ENCODE measurements at places on chromosomes 13 and 19.

GRCh38 chr13:112132619-112133018 is 65.7 kb downstream of the SOX1 start:
- H3K27me3 ChIP-seq = peaks cover 98% of the 10 kb centered on the region
- no peaks in the 10 kb centered on the region for H3K36me3 ChIP-seq
- no peaks in the 10 kb centered on the region for H3K4me1 ChIP-seq

- H3K4me1 ChIP-seq = no peaks in the 10 kb centered on the region
- no peak overlapping the region for H3K4me3 ChIP-seq
- H3K27ac ChIP-seq = no peak overlapping the region
- peaks cover 94% of the 10 kb centered on the region for H3K27me3 ChIP-seq
- H3K36me3 ChIP-seq = no peaks in the 10 kb centered on the region
Measured at GRCh38 chr19:41555748-41556147, 20.2 kb upstream of the CEACAM21 start.

- no peaks in the 10 kb centered on the region for H3K36me3 ChIP-seq
- no peaks in the 10 kb centered on the region for H3K4me1 ChIP-seq
- H3K4me3 ChIP-seq = no peak overlapping the region
- DNase-seq = no peak
Measured at GRCh38 chr13:59754411-59754810, 409.3 kb downstream of the DIAPH3 start.

DNA sequence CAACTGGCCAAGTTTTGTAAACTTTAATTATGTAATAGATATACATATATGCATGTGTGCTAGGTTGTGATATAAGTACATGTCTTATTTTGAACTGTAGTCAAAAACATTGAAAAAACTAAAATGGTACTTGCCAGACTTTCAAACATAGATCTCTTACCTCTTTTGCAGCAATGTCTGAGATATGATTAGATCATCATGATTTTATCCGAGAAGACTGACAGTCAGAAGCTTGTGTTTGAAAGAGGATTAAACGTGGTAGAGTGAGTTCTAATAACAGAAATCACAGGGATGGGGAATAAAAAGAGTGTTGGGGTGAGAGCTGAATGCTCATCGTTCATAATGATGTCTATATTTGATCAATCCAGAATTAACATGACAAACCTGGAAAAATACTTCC is 18.2 kb upstream of the ACP7 start:
- H3K4me3 ChIP-seq = no peak overlapping the region
- H3K4me1 ChIP-seq = peaks cover 5% of the 10 kb centered on the region
- no peak overlapping the region for H3K27ac ChIP-seq
- H3K27me3 ChIP-seq = no peaks in the 10 kb centered on the region

DNA sequence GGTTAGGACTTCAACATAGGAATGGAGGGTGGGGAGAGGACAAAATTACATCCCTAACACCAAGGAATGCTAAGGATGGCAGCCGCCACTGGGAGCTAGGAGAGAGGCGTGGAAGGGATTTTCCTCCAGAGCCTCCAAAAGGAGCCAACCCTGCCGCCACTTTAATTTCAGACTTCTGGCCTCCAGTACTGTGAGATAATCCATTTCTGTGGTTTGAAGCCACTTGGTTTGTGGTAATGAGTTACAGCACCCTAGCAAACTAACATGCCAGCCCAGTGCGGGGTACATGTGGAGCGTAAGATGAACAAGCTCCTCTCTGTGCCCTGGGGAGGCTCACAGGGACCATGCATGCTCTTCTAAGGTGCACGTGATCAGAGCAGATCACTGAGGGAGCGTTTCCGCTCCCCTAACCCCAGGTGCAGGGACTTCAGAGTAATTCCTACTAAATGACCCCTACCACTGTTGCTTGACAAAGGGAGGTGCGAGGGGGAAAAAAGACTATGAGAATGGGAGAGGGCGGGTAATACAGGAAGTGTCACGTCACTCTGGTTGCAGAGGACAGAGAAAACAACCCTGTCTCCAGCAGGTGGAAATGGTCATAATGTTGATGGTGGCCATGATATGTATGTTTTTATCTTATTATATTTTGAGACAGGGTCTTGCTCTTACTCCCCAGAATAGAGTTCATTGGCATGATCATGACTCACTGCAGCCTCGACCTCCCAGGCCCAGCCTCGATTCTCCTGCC is 12.0 kb downstream of the FPR1 start:
- no peak overlapping the region for H3K4me3 ChIP-seq
- no peaks in the 10 kb centered on the region for H3K36me3 ChIP-seq
- H3K27me3 ChIP-seq = peaks cover 87% of the 10 kb centered on the region

DNA sequence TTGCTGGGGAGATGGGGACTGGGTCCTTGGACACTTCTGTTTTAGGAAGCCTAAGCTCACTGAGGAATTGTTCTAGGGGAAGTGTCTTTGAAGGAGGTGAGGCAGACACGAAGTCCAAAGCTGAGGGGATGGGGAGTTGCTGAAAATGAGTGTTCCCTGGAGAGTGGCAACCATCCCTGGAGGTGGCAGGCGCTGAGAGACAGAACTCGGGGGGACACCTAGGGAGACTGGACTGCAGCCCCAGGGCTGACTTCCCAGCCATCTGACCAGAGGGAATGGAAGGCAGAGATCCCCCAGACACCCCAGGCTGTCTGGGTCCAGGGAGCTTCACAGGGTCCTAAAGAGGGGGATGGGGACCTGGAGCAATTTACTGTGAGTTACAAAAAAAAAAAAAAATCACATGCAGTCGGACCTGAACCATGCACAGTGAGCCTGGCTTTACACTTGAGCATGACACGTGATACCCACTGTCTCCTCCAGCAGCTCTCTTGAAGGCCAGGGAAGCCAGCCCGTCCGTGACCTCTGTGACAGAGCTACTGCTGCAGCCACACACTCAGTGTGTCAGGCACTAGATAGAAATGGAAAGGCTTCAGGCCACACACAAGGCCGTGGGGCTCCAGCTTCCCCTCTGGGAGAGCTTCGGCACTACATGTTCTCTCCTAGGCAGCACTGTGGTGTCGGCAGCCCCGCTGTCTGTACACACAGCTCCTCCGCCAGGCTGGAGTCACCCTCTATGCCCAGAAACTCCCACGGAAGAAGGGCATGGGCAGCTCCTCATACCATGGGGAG is 77.1 kb upstream of the KCTD15 start:
- no peaks in the 10 kb centered on the region for H3K36me3 ChIP-seq
- H3K27me3 ChIP-seq = peaks cover 68% of the 10 kb centered on the region
- no peaks in the 10 kb centered on the region for H3K4me1 ChIP-seq
- no peak overlapping the region for H3K27ac ChIP-seq

All from PC-9 (cell line).